ENCODE measurements at places on chromosomes 11 and 22.

DNA sequence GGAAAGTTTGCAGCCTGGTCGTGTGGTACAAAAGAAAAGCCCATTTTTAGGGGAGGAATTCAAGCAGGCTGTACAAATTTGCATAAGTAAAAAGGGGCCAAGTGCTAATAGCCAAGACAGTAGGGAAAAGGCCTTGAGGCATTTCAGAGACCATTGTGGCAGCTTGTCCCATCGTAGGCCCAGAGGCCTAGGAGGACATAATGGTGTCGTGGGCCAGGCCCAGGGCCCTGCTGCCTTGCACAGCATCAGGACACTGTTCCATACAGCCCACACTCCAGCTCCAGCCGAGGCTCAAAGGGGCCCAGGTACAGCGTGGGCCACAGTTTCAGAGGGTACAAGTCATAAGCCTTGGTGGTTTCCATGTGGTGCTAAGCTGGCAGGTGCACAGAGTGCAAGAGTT lies 106.9 kb downstream of the GRIK4 start:
- no peak for DNase-seq

- DNase-seq, result no peak
Observed at GRCh38 chr22:47023871-47024270, 261.4 kb downstream of the TBC1D22A start.

DNA sequence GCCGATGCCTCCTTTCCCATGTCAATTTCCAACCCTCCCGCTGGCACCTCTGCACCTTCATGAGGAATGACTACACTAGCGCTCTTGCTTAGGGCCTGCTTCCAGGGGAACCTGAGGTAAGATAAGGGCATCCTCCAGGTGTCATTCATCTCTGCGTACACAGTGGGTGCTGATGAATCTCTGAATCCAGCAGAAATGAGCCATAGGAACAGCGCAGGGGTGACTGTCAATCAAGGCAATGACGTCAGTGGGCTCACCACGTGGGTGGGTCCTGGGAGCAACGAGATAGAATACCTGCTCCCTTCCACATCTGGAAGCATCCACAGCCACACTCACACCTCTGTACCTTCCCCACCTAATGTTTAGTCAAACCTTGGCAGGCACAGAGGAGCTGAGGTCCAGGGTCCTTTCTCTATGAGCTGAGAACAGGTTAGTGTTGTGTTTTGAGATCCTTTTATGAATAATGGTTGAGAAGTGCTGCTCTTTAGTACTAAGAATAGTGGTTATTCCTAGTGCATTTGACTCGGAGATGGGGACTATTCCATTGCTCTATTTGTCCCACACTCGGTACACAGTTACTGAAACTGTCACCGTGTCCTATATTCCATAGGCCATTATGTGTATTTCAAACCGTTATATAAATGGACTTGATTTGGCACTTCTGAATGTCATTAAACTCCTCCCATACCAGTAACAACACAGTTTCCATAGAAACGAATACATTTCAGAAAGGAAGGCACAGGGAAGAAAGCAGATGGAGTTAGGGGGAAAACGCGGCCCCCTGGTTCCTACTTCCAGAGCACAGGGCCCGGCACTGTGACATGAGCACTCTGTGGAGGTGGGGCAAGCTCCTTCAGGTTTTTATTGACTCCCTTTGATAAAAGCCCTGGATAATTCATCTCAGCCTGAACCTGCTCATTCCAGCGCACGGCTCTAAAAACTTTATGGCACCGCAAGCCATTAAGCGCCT lies 193.4 kb downstream of the ST3GAL4 start:
- DNase-seq, result no peak

DNA sequence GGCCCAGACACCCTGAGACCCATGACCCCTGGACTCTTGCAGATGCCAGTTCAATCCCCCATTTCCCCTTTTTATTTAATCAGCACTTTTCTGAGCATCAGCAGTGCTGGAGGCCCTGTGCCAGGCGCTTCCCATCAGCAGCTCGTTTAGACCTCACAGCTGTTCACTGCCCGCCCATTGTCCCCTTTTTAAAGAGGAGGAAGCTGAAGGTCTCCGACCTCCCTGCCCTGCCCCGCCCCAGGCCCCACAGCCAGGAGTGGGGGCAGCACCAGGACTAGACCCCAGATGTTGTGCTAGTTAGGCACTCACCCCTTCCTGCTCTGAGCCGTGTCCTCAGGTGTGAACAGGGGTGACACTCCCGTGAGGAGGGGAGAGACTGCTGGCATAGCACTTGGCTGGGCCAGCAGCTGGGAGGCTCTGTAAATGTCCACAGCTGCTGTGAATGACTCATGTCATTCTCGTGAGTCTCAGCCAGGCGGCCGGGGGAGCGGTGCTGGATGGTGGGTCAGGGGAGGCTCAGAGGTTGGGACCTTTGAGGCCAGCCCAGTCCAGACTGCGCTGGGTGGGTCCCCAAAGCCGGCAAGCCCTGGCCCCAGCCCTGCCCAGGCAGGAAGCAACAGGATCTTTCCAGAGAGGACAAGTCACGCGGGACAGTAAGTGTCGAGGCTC lies 19.9 kb downstream of the EMID1 start:
- DNase-seq, result no peak

DNA sequence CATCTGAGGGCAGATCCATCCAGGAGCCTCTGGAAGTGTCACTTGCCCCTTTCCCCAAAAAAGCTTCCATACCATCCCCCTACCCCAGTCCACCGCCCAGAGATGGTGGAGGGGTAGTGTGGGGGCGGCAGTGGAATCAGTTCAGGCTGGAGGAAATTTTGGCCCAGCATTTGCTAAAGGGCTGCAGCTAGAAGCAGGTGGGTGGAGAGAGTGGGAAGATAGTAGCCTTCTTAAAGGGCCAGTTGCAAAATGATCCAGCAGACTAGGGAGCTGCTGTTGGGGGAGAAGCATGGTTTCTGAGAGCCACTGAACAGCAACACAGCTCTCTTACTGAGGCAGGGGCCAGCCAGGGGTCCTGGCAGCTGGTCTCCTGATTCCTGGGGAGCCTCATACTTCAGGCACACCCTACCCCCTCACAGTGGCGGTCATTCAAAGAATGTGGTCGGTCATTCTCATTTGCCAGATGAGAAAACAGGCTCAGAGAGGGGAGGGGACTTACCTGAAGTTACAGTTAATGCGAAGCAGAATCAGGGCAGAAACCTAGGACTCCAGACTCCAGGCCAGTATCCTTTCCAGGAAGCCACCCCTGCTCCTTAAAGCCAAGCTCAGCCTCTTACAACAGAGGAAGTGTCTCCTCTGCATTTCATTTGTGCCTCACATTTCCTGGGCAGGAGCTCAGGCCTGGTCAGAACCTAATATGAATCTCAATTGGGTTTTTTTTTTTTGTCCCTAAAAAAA lies 5.4 kb downstream of the SEC14L2 start:
- no peak for DNase-seq

DNA sequence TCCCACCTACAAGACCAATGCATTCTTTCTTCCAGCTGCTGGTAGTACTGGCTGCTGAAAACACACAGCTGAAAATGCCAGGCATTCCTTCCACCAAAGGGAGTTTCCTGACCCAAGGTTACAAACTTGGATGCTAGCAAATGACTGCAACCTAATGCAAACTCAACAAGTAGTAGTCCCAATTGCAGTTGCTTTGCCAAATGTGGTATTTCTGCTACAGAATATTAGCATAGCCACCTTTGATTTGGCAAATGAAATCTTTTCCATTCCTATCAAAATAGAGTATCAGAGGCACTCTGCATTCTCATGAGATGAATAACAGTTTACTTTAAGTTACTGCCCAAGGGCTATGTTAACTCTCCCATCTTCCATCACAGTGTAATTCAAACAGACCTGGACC lies 172.0 kb upstream of the ARHGAP42 start:
- no peak for DNase-seq

DNA sequence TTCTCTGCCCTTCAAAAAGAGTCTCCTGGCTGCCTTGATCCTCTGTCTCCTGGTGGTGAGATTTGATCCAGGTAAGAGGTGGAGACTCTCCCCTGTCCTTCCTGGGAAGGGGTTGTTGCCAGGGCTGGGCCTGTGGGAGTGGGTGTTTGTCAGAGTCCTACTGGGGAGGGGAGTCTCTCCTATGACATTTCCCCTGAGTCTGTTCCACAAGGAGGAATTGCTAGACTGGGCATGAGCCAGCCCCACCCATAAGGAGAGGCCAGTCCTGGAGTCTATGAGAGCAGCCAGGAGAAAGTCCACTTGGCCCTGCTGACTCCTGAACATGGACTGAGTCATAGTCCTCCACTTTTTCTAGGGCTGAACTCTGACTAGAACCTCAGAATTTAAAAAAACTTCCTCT lies 7.4 kb downstream of the PEX26 start:
- DNase-seq, result no peak

GRCh38 chr22:19878461-19879245 lies 24.0 kb upstream of the GNB1L start:
- no peak for DNase-seq

GRCh38 chr11:95055283-95055897 lies 6.2 kb downstream of the KDM4F start:
- DNase-seq, result no peak

DNA sequence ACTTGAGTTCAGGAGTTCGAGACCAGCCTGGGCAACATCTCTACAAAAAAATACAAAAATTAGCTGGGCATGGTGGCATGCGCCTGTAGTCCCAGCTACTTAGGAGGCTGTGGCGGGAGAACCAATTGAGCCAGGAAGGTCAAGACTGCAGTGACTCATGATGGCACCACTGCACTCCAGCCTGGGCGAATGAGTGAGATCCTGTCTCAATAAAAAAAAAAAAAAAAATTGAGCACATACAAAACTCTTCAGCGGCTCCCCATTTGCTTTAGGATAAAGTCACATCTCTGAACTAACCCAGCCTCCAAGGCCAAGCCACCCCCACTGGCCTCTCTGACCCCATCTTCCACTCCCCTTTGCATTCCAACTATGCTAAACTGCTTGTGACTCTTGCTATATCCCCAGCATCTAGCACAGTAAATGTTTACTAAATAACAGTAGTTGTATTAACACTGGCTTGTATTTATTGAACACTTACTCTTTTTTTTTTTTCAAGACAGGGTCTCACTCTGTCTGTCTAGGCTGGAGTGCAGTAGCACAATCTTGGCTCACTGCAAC lies 28.9 kb downstream of the CREB3L1 start:
- no peak for DNase-seq

- DNase-seq, result no peak
Observed at GRCh38 chr22:31230871-31231621, 18.9 kb downstream of the LIMK2 start.

DNA sequence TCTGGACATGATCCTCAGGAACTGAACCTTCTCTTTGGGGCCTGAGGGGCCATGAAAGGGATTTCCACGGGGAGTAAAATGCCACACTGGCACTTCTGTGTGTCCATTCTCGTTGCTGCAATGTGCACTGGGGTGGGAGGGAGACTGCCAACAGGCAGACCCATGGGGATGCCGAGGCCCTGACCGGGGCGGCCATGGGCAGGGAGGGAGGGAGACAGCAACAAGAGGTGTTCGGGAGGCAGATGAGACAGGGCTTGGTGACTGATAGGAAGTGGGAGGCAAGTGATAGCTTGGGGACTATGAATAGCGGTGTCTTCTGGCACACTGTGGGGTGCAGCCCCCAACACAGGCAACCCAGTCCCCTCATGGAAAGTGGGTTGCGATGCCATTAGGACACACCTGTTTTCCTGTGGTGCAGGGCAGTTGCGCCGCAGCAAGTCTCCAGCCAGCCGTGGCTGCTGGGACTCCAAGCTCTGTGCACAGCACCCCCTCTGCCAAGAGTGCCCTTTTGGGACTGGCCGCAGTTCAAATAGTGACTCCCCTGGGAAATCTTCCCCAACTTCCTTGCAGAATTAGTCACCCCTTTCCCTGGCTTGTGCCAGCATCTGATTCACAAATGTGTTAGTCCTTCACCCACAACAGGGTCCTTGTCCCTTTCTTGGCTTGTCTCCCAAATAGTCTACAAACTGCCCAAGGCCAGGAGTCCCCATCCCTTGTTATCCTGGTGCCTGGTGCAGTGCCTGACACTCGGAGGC lies 88.8 kb downstream of the CHST1 start:
- no peak for DNase-seq

DNA sequence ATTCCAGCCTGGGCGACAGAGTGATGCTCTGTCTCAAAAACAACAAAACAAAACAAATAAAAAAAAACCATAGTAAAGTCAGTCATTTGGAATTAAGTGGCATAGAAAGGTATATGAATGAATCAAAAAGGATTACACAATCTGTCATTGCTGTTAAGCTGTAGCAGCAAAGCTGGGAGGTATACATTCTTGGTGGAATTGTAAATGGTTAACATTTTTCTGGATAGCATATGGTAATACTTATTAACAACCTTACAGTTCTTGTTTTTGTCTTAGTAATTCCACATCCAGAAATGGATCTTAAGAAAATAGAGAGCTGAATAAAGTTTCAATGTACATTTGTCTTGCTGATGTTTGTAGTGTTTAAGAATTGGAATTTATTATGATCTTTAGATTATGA lies 30.0 kb downstream of the DDX10 start:
- no peak for DNase-seq

DNA sequence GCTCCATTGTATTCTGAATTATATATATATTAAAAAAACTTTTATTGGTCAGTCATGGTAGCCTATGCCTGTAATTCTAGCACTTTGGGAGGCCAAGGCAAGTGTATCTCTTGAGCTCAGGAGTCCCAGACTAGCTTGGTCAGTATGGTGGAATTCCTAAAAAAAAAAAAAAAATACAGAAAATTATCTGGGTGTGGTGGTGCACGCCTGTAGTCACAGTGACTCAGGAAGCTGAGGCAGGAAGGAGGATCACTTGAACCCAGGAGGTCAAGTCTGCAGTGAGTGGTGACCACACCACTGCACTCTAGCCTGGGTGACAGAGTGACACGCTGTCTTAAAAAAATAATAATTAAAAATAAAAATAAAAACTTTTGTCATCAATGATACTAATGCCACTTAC lies 133.2 kb downstream of the FAT3 start:
- DNase-seq, result no peak

DNA sequence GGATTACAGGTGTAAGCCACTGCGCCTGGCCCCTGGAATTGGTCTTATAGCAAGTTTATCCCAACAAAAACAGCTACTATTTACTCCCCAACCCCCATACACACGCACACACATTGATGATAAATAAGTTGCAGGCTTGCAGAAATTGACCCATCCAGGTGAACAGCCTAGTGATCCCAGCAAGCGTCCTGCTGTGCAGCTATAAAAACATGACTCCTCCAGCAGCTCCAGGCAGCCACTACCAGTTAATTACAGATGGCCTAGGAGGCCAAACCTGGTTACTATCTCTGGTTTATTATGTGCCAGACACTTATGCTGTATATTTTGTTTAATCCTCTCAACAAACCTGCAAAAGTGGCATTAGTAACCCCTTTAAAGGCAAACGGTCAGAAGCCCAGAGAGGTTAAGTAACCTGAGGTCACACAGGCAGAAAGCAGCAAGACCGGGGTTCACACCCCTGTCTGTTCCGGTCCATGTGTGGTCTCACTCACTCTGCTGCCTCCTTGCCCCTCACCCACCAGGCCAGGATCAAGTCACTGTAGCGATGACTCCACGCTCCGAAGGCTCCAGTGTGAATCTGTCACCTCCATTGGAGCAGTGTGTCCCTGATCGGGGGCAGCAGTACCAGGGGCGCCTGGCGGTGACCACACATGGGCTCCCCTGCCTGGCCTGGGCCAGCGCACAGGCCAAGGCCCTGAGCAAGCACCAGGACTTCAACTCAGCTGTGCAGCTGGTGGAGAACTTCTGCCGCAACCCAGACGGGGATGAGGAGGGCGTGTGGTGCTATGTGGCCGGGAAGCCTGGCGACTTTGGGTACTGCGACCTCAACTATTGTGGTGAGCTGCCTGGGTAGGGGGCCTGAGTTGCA lies 6.6 kb downstream of the F2 start:
- no peak for DNase-seq

Data from HCT116 (cell line).